ENCODE measurements at places on chromosomes 12 and 14. TPM values are rescaled to one million over a fixed set of nuclear protein-coding genes. Genes with fewer than 3 reads are reported as not detected.

SYCP3 gene
- total RNA-seq = 0.27 TPM

DNA sequence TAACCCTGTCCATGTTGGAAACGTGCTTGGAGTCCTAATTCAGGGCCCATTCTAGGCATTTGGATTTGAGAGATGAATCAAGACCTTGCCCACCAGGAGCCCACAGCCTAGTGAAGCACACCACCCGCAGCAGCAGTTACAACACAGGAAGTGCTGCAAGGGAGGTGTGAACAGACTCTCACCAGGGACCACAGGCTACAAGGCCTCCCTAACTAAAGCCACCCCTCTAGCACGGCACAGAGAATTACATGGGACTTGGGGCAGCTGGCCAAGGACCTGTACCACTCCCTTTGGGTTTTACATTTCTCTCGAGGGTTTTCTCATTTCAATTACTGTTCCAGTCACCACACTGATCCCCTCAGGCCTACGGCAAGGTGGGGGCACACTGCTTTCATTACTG is 49.5 kb upstream of the FOXN3 start:
- peak; percentile 13 for DNase-seq

RAPGEF3 gene
- total RNA-seq = 0.79 TPM

FAIM2 gene
- total RNA-seq = 0.10 TPM

TAS2R20 gene
- 2.2 TPM for total RNA-seq

GYS2 gene
- total RNA-seq = not detected
